ENCODE measurements at places on chromosomes 12 and 14. TPM values are rescaled to one million over a fixed set of nuclear protein-coding genes. Genes with fewer than 3 reads are reported as not detected.
A peak's percentile ranks its signal among the peaks of the same experiment; 100 is the strongest.

The HHIPL1 gene
- total RNA-seq = not detected

The VDR gene
- total RNA-seq = 0.07 TPM

The GUCY2C gene
- total RNA-seq = not detected

The SOX5 gene
- total RNA-seq = not detected

The INHBE gene
- total RNA-seq = 0.43 TPM

The KRT5 gene
- total RNA-seq = not detected

- no peak for DNase-seq
Observed at GRCh38 chr14:92565040-92565717, 51.6 kb downstream of the RIN3 start.

GRCh38 chr12:57590864-57591781 lies at the start of gene PIP4K2C:
Gene PIP4K2C (plus strand): TSS chr12:57591192. CDS start chr12:57591290, 98 bp downstream.
- peak; percentile 86 for DNase-seq

DNA sequence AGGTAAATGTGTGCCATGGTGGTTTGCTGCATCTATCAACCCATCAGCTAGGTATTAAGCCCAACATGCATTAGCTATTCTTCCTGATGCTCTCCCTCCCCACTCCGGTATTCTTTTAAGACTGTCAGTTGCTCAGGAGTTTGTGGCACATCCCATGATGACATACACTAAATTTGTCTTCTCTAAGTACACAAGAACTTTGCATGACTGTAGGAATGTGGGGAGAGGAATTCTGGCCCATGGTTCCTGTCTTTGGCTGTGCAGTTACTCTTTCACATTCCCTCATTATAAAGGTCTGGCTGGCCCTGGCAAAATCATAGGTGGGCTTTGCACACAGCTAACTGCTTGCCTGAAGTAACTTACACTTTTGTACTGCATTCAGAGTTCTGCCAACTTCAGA lies 30.3 kb downstream of the HMGA2 start:
- no peak for DNase-seq

DNA sequence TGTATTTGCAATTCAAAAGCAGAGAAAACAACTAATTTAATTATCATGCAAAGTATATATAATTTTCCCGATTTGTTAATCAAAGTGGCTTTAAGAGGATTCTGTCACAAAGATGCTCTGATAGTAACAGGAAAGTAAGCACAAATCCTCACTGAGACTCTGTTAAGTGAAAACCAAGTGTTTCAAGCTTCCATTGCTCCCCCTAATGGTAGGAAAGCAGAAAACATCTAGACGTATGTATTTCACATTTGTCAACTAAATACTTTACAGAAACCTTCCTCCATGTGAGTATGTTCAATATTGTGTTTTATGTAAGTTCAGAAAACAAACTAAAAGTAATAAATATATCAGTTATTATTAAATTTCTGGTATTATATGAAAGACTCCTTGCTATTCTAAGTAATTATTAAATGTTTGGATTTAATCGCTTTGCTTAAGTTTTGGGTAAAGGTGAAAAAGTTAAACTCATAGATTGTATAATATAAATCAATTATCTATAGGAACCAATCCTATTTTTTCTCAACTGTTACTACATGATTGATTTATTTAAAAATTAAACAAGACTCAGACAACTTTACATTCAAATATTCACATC lies 1.5 kb upstream of the NTS start:
- peak; percentile 85 for DNase-seq

DNA sequence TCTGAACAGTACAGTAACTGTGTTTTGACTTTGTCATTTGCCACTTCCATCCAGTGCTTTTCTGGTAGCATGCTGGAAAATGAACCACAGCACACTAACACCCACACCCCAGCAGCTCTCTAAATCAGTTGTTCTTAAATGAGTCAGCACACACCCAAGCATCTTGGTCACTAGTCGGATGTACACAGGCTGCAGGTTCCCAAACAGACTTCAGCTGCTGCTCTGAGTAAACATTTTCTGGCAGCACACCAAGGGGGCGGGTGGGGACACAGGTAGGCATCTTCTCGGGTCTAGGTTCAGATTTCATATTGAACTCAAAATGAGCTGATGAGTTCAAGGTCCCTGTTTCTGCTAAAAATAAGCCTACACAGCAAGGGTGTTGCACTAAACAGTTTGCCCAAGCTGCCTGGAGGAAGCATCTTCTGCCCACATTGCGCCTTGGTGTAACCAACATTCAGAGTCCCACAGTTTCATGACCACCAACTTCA lies 39.8 kb downstream of the IFNG start:
- DNase-seq = no peak

GRCh38 chr12:68768431-68768939 lies 22.5 kb downstream of the SLC35E3 start:
- DNase-seq = no peak

DNA sequence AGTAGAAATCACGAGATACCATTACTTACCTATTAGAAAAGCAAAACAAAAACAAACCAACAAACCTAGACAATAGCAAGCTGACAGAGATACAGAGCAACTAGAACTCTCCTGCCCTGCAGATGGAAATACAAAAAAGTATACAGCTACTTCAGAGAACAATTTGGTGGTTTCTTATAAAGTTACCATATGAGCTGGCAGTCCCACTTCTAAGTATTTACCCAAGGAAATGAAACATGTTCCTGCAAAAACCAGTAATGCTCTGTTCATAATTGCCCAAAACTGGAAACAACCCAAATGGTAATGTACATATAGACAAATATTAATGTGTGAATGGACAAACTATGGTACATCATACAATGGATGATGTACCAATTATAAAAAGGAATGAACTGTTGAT lies 31.7 kb downstream of the FUT8 start:
- DNase-seq = no peak

DNA sequence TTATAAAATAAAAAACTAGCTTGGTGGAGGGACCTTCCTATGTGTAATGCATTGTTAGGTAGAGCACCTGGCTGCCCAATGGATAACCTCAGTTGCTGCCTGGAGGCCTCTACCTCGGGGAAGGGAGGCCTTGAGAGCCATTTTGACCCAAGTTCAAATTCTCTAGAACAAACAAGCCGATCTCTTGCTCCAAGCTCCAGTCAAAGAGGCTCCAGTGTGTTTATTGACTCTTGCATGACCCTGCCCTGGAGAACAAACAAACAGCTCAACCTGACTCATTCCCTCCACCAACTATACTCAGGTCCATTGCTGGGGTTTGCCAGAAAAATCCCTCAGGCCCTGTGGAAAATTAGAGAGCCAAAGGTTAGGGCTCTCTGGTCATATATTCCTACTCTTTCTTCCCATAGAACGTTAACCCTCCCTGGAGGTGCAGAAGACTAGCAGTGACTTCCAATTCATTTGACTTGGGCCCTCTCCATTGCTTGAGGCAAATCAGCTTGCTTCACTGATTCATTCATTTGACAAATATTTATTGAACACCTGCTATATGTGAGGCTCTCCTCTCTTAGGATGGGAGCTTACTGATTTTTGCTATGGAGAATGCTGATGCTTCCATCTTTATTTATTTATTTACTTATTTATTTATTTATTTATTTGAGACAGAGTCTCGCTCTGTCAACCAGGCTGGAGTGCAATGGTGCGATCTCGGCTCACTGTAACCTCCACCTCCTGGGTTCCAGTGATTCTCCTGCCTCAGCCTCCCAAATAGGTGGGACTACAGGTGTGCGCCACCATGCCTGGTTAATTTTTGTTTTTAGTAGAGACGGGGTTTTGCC lies 73.7 kb upstream of the CISTR start:
- no peak for DNase-seq

DNA sequence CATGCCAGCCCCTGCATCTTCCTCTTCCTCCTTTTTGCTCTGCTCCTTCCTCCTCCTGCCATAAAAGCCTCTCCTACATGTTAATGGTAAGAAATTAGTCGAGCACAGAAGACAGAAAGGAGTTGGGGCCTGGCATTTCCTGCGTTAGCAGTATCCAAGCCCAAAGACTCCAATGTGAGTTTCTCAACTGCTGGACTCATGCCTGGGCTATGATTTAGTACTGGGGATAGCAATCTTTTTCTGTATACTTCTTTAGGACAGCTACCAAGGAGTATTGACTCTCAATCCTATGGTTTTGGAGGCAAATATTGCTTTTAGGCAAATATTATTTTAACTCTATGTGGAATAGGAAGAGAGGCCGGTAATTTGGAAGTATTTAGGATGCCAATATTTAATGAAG lies 18.0 kb upstream of the SLC38A4 start:
- no peak for DNase-seq

GRCh38 chr12:88309546-88309945 lies 167.4 kb downstream of the TMTC3 start:
- DNase-seq = no peak

DNA sequence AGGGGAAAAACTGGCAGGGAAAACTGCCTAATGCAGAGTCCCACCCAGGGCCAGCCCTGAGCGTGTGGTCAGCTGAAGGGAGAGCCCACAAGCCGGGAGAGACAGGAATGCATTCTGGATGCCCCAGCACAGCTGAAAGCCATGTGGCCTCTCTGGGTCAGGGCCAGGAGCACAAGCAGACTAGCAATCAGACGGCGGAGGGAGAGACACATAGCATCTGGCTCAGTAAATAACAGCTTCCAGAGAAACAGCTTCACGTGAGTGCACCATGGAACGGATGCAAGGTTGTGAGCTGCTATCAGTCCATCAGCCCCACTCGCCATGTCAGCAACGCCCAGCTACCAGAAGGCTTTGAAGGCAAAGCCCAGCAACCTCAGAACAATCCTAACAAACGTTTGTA lies 28.2 kb upstream of the TMEM106C start:
- peak; percentile 22 for DNase-seq

DNA sequence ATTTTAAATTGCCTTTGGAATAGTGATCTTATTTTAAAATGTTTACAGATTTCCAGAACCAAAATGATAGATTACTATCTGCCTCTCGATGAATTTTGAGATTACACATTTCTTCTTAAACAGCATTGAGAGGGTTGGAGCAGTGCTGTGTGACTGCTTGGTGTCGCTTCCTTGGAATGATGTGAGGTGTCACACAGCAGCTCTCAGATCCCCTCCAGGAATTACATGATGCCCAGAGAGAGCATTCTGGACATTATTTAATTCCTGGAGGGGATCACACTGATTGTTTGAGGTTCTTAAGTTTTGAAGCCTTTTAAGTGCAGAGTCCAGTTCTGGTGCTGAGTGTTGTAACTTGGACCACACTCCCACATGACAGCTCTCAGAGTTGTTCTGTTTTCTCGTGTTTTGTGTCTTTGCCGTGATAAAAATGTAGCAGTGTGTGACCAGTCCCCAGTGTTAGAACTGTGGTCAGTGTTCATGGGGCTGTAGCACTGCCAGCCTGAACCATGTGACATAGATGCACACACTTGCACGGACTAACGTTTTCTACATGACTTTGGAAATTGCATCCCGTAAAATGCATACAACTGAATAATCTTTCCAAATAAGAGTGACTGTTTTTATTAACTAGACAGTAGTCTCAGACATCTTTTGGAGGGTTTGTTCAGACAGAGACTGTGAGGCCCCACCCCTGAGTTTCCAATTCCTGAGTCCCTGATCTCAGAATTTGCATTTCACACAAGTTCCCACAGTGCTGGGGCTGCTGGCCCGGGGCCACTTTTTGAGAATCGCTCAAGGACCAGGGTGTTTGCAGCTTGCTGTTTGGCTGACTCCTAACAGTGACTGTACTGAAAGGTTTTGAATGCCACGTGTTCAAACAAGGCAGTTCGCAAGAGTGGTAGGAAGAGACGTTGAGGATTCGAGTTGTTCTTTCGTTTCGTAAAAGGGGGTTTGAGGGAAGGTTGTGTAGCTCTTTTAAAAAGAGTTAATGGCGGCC lies 26.0 kb downstream of the XRCC3 start:
- peak; percentile 32 for DNase-seq

GRCh38 chr14:102442241-102443211 lies 67.0 kb downstream of the ANKRD9 start:
- peak; percentile 69 for DNase-seq

DNA sequence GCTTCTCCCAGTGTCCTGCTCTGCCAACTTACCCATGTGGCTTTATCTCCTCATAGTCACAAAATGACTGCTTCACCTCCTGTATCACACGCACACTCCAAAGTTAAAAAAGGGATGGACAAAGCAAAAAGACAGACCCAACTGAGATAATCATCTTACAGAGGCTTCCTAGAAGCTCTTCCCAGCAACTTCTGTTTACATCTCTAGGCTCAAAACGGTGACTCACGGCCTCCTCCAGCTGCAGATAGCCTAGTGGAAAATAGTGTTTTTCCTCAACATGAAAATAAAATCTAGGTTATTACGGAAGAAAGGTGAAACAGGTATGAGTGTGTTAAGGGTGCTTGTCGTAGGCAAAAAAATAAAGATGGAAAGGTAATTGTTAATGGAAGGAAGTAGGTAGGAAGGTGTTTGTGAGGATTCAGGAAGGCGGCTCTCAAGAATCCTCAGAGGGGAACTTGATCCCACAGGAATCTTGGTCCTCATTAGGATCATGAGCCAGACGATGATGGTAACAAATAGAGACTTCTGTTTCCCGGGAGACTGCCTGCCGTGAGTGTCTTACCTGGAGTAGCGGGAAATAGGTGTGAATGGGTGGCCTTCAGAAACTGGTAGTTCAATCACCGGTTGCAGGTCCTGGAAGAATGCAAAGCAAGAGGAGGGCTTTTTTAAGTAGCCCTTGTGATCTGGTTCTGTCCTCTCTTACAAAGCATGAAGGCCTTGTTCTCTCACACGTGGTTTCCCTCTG lies 487.5 kb upstream of the TMEM132C start:
- no peak for DNase-seq

- DNase-seq = no peak
Observed at GRCh38 chr12:25994901-25995625, 36.6 kb downstream of the RASSF8 start.

Data from G401 (cell line).